Peyer's patch (tissue), 4 donors: ENCODE measurements at places on chromosomes 11 and 22.

DNA sequence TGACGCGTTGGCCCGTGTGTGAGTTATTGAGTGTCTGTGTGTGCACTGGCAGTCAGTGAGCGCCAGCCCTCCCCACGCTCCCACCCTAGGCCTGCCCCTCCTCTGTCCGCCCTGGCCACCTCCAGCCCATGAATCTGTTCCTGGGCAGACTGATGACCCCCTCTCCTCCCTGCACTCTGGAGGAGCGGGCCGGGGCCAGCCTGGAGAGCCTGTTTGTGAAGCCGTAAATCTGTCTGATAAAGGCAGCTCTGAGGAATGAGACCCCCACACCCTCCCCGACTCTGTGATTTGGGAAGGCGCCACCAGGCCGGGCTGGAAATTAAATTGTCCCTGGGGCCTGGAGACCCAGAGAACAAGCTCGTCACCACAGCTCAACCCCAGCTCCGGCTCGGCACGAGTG is 8.6 kb downstream of the TSSC4 start:
- DNase-seq: no peak

GRCh38 chr22:50162391-50162956 is 8.1 kb upstream of the PANX2 start:
- peak; percentile 34 for DNase-seq

DNA sequence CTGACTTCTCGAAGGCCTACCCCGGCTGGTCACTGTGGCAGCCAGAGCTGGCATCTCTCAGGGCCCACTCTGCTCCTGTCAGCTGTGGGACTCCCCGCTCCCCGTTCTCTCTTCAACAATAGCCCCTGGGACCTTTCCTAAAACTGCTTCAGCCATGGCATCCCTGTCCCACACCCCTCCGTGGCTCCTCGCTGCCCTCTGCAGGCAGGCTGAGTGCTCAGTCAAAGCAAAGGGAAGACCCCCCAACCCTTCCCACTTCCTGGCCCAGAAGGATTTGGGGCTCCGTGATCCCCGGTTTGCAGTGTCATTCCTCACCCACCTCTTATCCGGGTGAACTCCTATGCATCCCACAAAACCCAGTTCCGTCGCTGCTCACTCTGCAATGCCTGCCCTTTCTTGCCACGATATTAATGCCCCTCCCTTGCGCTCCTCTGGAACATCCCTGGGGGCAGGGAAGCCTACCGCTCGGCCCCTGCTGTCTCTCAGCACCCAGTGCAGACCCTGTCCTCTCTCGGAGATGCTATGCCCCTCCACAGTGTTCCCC is 1.6 kb upstream of the TH start:
- DNase-seq: no peak

- no peak for DNase-seq
Observed at GRCh38 chr11:69470793-69471728, 10.4 kb upstream of the LINC01488 start.

GRCh38 chr11:64198511-64198910 is 8.0 kb upstream of the FERMT3 start:
- DNase-seq: no peak

DNA sequence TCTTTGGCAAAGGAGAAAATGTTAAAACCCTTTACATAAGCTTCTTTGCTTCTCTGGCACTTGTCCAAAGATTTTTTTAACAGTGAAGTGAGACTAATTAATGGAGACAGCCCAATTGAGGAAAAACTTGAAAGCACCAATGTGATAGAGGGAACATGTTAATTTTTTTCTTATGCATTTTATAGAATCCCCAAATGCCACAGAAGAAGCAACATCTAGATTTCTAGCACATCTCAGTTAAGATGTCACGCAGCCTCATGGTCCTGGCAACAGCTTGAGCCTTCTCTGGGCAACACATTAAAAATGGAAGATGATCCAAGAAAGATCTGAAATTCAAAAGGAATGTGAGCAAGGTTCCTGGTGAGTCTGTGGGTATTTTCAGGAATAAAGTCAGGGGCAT is 48.5 kb downstream of the PACSIN2 start:
- no peak for DNase-seq

GRCh38 chr11:122270535-122270934 is 154.5 kb upstream of the BLID start:
- no peak for DNase-seq

DNA sequence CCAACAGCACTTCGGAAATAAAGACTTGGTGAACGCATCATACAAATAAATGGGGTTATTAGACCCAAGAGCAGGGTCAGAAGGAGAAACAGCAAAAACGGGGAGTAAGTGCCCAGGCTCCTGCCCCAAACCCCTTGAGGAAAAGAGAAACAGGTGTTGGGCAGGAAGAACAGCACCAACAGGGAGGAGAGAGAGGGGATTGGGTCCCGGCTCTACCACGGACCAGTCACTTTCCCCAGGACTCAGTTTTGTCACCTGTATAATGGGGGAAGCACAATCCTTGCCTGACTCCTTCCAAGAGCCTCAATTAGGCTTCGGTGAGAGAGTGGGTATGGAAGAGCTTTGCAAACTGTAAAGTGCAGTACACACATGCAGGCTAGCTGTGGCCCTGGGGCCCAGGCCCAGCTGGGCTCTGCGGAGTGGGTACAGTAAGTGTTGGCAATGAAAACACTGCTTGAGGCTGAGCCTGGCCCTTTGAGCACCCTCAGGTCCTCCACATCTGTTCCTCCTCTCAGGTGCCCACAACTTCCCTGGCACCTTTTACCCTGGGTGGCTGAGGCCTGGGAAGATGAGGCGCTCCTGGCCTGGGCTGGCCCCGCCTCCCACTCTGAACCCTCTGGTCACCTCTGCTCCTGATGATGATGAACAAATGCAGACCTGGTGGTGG is 8.9 kb downstream of the SLC29A2 start:
- DNase-seq: no peak

- DNase-seq: no peak
Observed at GRCh38 chr11:112477581-112478317, 217.1 kb upstream of the PLET1 start.

GRCh38 chr11:76835036-76835435 is 25.7 kb upstream of the ACER3 start:
- no peak for DNase-seq

- DNase-seq: peak; percentile 31
Observed at GRCh38 chr22:23825246-23825905, 13.4 kb downstream of the DERL3 start.

- no peak for DNase-seq
Observed at GRCh38 chr11:7320306-7320705, 68.6 kb downstream of the SYT9 start.

DNA sequence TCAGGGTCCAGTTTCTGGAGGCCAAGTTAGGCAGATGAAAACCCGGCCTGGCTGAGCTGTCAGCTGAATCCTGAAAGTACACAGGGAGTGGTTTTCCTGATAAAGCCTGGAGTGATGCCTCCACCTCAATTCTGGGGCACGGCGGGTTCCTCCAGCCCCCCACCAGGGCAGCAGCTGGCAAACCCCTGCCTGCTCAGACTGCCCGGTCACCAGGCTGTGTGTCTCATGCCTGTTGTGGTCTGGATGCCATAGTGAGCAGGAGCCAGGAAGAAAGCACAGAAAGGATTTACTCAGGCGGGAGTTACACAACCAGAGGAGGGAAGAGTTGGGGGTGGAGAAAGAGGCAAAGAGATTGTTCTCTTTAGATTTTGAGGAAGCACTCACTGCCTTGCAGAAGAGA is 119.9 kb upstream of the RASSF10 start:
- DNase-seq: no peak

- peak; percentile 54 for DNase-seq
Observed at GRCh38 chr22:31753005-31753633, 700 bp upstream of the DEPDC5 start.

GRCh38 chr22:44660051-44660830 is 41.8 kb upstream of the PRR5 start:
- no peak for DNase-seq

GRCh38 chr11:124194293-124195188 is 11.4 kb downstream of the OR10D3 start:
- no peak for DNase-seq

- DNase-seq: no peak
Observed at GRCh38 chr22:21009638-21010425, 5.1 kb upstream of the P2RX6 start.

DNA sequence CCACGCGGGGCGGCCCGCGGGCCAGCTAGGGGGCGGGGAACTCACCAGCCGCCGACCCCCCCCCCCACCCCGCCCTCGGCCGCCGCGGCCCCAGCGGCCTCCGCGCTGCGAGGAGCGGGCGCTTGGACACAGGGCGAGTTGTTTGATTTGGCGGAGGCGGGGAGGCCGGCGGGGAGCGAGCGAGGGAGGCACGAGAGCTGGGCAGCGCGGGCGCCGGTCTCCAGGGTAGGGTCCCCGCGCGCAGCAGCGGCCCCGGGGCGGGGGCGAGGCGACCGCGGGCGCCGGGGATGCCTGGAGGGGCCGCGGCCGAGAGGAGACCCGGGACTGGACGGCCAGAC is 64.4 kb downstream of the NAV2 start:
- DNase-seq: no peak

GRCh38 chr11:34754171-34754823 is 133.4 kb downstream of the EHF start:
- DNase-seq: no peak

- no peak for DNase-seq
Observed at GRCh38 chr22:48179571-48180546, 1417.4 kb downstream of the TBC1D22A start.

DNA sequence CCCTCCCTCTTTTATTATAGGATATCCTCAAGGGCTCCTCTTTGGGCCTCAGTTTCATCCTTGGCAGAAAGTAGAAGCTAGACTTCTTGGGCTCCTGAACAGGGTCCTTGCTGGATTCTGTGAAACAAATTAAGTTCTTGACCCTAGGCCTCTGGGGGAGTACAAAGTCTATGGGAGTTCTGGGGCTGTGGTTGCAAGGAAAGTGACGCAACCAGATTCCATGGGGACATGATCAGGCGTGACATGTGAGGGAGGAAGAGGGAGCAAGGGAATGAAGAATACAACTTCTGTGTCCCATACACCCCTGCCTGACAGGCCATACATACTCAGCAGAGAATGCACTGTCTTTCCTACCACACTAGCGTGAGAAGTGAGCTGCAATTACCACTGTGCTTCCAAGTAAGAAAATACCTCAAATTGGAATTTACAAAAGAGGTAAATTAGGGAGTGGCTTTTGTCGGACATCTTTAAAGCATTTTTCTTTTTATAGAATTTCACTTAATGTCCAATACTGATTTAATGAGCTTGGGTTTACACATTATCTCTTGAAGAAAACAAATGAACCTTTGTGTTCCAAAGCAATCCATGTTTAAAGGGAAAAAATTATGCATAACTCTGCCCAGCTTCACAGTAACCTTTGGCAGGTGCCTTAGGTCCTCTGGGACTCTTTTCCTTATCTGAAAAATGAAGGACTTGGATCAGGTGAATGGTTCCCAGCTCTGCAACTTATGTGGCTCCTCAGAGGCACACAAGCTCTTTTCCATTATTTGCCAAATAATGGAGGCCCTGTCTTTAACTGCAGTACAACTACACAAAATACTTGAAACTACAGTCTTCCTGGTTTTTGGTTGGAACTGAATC is 38.9 kb downstream of the LIMK2 start:
- peak; percentile 64 for DNase-seq

GRCh38 chr22:20588843-20589581 is 81.6 kb downstream of the MED15 start:
- DNase-seq: peak; percentile 46

- DNase-seq: no peak
Observed at GRCh38 chr11:70460964-70461363, 62.6 kb downstream of the CTTN start.

- no peak for DNase-seq
Observed at GRCh38 chr11:17171916-17172315, 35.9 kb downstream of the PIK3C2A start.

- DNase-seq: no peak
Observed at GRCh38 chr22:29479417-29480261, at the start of gene NEFH. TSS of gene NEFH (plus strand) at chr22:29480218. CDS start at chr22:29480263, 45 bp downstream.

- no peak for DNase-seq
Observed at GRCh38 chr11:41283191-41283930, 176.1 kb downstream of the LRRC4C start.

- DNase-seq: no peak
Observed at GRCh38 chr11:17256512-17256911, 20.0 kb upstream of the NUCB2 start.

- no peak for DNase-seq
Observed at GRCh38 chr11:113626736-113627135, 79.4 kb downstream of the TMPRSS5 start.

DNA sequence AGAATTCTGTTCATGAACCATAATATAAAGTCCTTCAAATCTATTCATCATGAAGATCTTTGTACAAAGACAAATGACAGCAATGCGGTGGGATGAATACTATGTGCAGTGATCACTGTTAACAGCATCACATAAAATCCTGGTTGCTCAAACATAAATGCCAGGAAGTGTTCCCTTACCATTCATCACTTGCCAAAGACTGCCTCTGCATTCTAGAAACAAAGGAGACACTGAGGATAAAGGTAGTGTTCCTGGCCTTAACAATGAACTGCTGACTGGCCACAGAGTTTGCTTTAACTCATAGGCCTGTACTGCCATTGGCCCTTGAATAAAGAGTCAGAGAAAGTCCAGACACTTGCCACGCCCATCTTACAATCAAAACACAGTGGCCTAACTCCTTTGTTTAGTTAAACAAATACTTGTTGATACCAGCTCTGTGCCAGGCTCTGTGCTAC is 29.5 kb downstream of the C2CD3 start:
- DNase-seq: no peak

GRCh38 chr22:36398601-36399471 is 11.1 kb upstream of the MYH9 start:
- DNase-seq: peak; percentile 72

- DNase-seq: no peak
Observed at GRCh38 chr11:114666760-114667159, 11.6 kb upstream of the NXPE2 start.

- no peak for DNase-seq
Observed at GRCh38 chr11:33860926-33861325, 30.9 kb downstream of the LMO2 start.

- no peak for DNase-seq
Observed at GRCh38 chr22:23151827-23152226, 6.5 kb downstream of the RAB36 start.

GRCh38 chr11:90593099-90593498 is 370.2 kb upstream of the CHORDC1 start:
- DNase-seq: no peak

DNA sequence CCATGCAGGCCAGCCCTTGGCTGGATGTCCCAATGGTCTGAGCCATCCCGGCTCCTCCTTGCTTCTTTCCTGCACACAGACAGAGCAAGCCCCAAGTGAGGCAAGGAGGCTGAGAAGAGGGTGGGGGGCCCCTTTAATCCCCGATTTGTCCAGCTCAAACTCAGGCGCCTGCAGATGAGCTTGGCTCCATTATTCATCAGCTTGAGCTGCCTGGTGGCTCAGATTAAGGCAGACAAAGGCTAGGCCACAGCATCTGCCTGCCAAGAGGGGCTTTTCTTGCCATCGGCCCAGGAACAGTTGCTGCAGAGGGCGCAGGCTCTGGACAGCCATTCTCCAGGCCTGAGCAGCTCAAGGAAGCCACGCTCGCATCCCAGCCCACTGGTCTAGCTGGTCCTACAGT is 35.4 kb downstream of the LMO1 start:
- no peak for DNase-seq

DNA sequence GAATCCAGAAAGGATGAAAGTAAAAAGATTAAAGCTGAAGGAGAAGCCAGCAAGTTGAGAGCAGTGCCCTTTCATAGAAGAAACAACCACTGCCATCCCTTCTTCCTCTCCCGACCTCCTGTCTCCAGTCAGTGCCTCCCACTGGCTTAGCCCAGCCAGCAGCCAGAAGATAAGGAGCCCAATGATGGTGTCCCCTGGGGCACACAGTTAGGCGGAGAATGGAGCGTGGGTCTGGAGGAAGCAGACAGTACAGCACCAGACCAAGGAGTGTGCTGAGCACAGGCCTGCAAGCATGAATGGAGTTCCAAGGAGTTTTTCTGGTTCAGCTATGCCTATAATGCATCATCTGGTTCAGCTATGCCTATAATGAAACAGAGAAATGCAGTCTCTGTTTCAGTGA is 54.3 kb upstream of the TNRC6B start:
- DNase-seq: no peak
